SW 1271 (cell line): ENCODE measurements at places on chromosomes 3 and 15.

DNA sequence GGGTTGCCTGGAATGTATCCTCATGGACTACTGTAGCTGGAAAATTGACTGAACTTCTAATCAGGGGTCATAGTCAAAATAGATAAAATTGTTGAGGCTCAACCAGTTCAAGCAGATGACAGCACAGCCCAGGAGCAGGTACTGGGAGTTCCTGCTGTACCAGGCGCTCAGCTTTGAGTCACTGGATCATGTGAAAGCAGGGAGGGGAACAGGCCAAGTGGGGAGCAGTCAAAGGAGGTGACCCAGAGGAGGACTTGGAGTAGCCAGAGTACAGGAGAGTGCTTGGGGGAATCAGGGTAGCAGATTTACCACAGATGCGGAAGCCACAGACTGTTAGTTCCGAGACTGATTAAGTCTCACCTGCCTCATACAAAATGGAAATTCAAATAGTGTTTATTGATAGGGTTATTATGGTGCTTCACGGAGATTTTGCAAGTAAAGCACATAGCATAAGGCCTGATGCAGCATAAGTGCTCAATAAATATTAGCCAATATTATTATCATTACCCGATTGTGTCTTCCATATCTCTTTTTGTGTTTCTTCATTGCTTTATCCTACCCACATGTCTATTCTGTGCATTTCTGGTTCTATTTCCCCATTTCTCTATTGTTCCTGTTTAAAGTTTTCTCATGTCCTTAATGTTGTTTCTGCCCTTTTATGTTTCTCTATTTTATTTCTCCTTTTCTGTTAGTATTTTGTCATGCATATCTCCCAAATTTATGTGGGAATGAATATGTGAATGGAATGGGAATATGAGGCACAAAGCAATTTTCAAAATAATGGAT lies 369.2 kb upstream of the MCTP2 start:
- no peak for DNase-seq

DNA sequence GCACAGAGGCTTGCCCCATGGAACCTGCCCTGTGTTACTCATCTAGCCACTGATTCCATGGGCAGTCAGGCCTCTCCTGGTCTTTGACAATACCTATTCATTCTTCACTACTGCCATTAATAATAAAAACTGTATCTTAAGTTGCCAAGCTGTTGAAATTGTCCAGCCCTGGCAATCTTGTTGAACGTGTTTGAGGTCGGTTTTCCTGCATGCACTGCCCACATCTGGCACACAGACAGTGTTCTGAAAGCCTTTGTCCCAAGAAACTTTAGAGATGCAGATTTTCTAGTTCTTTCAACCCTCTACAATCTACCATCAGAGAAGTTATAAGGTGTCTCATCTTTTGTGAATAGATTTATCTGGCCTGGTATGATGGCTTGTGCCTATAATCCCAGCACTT lies 567.2 kb upstream of the NECTIN3 start:
- no peak for DNase-seq

DNA sequence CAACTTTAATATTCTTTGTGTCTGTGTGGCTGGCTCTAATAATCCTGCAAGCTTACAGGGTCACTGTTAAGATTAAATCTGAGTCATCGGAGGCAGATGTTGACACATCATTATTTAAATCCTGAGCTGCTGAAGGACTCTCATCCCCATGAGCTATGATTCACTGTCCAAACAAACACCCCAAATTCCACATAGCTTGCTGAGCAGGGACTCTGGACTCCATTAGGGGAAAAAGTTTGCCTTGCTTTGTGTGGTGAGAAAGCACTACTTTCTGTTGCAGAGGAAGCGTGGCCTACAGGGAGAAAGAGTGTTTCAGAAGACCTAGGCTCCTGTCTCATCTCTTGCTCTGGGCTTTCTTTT lies 213.7 kb downstream of the PDCD6IP start:
- DNase-seq, result peak; percentile 60

GRCh38 chr15:57245130-57245529 lies 131.2 kb upstream of the CGNL1 start:
- no peak for DNase-seq

DNA sequence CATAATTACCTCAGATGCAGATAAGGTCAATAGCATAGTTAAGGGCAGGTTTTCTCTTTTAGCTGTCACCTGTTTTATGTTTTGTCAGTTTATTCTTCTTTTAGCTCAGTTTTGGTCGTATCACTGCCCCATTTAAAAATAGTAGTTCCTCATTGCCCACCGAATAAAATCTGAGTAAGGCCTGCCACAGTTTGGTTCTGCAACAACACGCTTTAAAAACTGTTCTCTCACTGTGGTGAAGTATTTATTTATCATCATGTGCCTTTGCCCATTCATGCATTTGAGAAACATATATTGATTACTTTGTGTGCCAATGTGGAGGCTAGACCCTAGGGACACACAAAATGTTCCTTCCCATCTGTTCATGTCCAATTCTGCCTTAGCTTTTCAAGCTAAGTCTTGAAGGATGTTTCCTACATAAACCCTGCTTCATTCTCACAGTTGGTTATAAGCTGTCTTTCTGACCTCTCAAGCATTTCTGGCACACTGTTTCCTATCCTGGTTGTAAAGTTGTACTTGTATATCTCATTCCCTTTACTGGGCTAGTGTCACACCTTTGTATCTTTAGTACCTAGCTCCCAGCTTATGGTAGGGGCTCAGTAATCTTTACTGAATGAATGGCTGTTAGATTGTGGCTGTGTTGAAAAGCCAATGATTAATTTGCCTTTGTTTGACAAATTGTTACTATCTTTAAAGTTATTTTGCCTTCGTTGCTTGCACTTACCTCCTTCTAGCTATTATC lies 23.9 kb downstream of the AKAP13 start:
- no peak for DNase-seq
